ENCODE measurements at places on chromosomes 7 and 10.

- DNase-seq = no peak
Measured at GRCh38 chr7:154879629-154880028, 123.3 kb downstream of the PAXIP1 start.

GRCh38 chr10:71757399-71757922 lies 15.9 kb downstream of the VSIR start:
- DNase-seq = no peak

GRCh38 chr7:93931655-93932054 lies 10.1 kb downstream of the GNG11 start:
- DNase-seq = no peak

DNA sequence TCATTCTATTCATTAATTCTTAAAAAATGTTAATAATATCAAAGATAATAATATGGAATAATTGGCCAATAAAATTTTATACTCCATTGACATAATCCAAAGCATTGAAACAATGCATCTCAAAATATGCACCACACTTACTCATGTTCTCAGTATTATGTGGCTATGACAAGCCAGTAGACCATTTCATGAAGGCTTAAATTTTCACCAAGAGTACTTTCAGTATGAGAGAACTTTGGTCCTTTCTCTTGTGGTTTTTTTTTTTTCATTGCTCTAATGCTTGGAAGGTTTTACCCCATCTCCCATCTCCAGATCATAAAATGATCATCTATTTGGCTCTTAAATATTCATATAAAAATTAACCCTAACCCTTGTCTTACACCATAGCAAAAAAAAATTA lies 45.5 kb upstream of the TMEM140 start:
- no peak for DNase-seq

- DNase-seq = no peak
Measured at GRCh38 chr7:503575-504111, 16.0 kb downstream of the PDGFA start.

- DNase-seq = no peak
Measured at GRCh38 chr10:124674768-124675222, 69.4 kb downstream of the FAM53B start.

DNA sequence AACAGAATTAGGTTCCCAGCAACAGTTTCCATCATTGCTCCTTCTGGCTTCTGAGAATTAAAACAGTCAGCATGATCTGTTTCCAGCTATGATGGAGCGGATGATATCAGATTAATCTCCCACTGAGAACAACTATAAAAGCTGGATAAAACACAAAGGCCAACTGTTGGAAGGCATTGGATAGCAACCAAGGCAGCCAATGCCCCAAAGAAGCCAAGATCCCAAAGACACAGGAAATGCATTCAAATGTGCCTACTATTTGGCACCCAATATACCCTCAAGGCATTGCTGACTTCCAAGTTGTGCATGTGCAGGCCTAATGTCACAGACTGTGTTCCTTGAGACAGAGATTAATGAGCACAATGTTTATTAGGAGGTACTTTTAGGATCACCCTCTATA lies 259.3 kb downstream of the ARHGAP12 start:
- DNase-seq = peak; percentile 73

DNA sequence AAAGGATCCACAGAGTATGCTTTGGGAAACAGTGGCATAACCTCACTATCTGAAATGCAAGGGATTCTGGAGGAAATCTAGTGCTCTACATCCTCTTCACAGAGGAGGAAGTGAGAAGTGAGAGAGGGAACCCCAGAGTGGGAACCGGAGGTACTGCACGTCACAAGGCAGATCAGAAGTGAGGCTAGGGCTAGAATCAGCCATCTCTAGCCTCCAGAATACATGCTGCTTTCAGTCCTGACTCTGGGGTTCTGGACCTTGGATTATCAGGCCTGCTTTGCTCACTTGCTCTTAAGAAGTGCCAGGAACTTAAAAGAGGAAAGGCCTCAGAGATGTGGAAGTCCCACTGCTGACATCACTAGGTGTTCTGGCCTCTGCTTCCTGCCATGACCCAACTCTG lies 25.7 kb downstream of the ZNF503 start:
- no peak for DNase-seq

GRCh38 chr7:129616530-129616929 lies 5.0 kb downstream of the NRF1 start:
- DNase-seq = no peak

DNA sequence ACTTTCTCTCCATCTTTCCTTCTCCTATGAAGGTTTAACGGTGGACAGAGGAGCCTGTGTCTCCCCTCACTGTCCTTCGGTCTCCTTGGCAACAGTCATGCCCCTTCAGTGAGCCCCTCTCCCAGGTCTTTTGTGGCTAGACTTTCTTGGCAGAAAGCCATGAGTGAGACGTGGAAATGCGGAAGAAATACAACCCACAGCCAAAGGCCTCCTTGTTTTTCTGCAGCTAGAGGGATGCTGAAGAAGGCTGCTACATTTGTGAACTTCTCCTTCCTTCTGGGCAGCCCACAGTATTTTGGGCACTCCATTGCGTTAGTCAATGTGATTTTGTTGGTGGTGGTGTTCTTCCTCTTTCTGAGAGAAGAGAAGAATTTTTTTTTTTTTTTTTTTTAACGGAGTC lies 333.7 kb upstream of the PODXL start:
- no peak for DNase-seq

DNA sequence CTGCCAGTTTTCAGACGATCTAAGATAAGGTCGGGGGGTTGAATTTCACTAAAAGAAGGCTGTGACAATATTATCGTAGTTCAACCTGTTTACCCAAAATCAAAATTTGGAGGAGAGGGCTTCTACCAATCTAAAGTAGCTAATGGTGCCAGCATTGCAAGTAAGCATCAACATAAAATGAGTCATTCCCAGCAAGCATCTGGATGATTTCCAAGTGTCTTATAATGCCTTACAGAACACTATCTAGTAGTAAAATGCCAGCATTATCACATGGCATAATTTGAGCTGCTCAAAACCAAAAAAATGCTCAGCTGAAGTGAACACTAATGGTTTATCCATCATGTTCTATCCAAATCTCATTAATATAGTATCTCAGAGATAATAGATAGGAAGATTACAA lies 1193.9 kb downstream of the DNAJB9 start:
- peak; percentile 58 for DNase-seq

DNA sequence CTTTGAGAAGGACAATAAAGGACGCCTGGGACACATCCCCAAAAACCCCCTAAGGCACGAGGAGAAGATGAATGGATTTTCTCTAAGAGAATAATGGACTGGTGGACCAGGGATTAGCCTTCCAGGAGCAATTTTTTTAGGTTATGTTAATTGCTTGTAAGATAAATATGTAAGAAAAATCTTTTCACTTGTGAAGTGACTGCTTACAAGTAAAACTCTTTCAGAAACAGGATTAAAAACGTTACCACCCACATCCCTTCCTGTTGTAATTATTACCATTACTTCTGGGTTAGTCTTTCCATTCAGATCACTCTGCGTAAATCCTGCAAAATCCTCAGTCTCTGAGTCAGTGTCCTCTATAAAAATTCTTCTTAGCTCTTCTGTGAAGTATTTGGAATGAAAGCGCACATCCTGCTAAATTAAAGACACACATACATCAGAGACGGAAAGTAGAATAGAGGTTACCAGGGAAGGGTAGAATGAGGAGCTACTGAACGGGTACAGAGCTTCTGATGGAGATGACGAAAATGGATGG lies 34.3 kb downstream of the CDCA7L start:
- DNase-seq = no peak

- DNase-seq = no peak
Measured at GRCh38 chr10:36766940-36767339, 358.5 kb upstream of the ANKRD30A start.

DNA sequence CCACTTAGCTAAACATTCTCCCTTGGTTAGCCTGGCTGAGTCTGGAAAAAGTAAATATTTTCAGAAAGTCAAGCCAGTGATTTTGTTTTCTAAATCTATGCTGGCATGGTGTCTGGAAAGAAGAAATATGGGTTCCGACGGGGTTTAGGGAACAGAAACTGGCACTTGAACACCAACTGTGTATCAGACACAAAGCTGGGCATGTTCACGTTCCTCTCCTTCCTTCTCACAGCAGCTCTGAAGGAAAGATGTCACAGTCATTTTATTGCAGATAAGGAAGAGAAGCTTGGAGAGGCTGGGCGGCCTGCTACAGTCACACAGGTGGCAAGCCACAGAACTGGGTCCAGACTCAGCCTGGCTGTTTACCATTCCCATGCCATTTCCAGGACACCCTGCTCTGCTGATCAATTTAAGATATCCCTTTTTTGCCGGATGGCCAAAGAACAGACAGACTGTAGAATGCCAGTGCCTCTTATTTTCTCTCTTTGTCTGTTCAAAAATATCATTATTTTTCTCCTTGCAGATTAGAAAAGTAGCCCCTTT lies 118.8 kb downstream of the HERPUD2 start:
- DNase-seq = no peak

GRCh38 chr7:47937065-47937687 lies 11.1 kb downstream of the PKD1L1 start:
- DNase-seq = no peak

DNA sequence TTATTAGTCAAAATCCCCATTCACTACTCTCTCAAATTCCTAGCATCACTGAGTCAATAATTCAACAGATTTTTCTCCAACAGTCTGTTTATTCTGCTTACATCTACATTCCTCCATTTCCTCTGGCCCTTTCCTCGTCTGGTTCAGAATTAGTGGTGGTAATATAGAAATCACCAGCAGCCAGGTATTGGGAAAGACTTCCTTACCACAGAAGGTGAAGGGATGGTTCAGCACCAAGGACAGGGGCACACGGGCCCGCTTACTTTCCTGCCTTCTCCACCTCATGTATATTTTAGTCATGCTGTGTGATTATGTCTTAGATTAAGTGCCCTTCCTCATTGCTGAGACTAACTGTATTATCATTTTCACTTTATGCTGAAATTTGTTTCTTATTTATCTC lies 70.4 kb upstream of the APBB1IP start:
- no peak for DNase-seq

DNA sequence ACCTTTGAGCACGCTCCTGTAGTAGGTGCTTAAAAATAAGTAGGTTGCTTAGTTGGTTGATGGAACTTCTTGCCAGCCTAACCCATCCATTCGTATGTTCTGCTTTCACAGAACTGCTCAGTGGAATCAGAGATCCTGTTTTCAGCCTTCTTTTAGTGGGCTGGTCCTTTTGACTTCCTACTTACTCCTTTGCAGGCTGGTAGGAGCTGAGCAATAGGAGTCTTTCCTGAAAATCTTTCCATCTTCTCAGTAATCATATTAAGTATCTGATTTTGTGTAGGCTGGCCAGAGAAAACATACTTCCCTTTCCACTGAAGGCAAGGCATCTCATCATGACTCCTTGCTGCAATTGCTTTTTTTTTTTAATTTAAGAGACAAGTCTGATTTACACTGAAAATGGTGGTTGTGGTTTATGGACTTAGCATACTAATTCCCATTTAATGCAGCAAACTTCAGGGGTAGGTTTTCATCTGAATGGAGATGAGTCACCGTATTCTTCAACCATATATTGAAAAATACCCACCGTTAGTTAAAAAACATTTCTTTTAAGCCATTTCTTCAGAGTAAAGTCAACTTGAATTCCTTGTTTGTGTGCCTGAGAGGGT lies 208.0 kb downstream of the ZNF365 start:
- DNase-seq = no peak

- no peak for DNase-seq
Measured at GRCh38 chr10:100537475-100537874, 1.7 kb downstream of the HIF1AN start.

DNA sequence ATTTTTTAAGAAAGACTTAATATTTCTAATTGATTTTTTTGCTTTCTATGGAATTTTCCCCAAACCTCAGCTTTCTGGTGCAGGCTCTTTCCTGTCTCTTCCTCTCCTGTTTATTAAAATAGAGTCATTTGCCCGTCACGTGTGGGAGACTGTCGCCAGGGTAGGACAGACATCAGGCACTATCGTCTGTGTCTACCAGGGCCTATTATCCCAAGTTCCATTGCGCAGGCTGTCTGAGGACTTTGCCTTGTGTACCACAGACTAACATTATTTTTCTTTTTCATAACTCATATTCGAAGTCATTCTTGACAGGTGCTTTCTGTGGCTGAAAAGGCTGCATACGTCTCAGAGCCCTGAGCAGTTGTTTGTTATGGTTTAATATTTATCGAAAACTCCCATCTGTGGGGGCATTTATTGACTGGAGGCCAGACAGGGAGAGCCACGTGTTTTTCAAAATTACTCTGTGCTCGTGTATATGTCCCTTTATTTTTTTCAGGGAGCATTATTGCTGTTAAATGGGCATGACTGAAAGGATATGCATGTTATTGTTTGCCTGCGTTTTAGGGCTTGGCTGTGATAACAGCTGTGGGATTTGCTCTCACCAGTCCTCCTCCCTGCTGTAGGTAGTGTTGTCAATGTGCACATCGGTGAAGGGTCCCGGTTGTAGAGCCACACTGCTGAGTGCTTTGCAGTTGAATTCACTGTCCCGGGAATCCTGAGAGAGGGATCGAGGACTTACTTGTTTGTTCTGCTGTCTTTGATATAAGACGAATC lies 89.8 kb downstream of the CAMK1D start:
- no peak for DNase-seq

- no peak for DNase-seq
Measured at GRCh38 chr7:151314401-151314800, 27.2 kb upstream of the NUB1 start.

GRCh38 chr10:18743926-18744325 lies 84.7 kb downstream of the ARL5B start:
- DNase-seq = no peak

DNA sequence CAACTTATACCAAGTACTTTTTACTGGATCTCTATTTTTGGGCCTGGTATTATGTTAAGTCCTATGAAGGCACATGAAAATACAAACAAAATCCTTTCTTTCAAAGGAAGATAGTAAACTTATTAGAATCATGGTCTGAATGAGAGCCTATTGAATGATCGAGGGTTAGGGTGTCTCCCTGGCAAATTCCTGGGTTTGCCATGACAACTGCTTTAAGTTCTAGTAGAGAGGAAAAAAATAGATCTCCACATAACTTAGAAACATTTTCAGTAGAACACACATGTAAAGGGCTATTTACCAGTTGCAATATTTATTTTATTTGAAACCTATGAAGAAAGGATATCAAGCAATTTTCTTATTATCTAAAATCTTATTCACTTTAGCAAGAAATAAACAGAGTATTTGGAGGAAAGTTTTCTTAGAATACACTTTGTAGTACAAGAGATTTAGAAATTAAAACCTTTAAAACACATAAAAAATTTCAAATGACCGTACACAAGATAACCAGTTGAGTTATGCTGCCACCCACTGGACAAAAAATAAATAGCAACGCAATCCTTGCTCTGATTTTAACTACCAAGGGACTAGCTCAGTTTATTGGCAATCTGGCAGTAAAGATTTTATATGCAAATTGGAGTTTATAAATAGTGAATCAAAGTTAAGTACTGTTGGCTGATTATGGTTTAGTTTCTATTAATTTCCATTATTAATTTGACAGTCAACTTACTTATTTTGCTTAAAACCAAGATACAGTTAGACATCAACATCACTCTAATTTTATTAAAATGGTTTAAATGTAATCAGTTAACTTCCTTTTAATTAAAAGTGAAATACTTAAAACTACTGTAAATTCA lies 33.9 kb downstream of the CACUL1 start:
- no peak for DNase-seq

DNA sequence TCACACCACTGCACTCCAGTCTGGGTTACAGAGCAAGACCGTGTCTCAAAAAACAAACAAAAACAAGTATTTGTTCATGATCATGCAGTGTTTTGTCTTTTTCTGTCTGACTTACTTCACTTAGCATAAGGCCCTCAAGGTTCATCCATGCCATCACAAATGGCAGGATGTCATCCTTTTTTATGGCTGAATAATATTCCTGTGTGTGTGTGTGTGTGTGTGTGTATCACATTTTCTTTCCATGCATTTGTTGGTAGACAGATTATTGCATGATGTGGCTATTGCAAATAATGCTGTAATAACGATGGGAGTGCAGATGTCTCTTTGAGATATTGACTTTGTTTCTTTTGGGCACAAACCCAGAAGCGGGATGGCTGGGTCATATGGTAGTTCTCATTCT lies 14.3 kb upstream of the MNX1 start:
- no peak for DNase-seq
